ENCODE measurements at places on chromosomes 1 and 21.

- no peak for DNase-seq
Measured at GRCh38 chr1:68117416-68117815, 67.0 kb upstream of the DIRAS3 start.

GRCh38 chr1:204613636-204614035, 71.9 kb downstream of the LRRN2 start:
- DNase-seq, result no peak

GRCh38 chr1:25067518-25068251, 137.6 kb upstream of the RUNX3 start:
- no peak for DNase-seq

DNA sequence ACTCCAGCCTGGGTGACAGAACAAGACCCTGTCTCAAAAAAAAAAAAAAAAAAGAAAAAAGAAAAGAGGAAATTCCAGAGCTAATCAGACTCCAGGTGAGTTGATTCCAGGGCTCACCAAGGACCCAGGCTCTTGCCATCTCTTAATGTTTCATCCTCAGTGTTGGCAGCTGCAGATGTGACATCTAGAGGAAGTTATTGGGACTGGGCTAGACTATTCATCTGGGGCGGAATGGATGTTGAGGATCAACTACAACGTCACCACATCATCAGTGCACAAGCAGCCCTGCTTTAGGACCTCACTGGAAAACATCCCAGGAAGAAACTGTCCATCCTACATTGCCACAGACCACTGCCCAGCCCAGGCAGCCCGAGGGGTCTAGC, 28.6 kb upstream of the PARP1 start:
- DNase-seq, result no peak

GRCh38 chr1:100785470-100786052, 66.0 kb downstream of the VCAM1 start:
- no peak for DNase-seq

GRCh38 chr1:46516200-46516950, 26.7 kb downstream of the DMBX1 start:
- no peak for DNase-seq

DNA sequence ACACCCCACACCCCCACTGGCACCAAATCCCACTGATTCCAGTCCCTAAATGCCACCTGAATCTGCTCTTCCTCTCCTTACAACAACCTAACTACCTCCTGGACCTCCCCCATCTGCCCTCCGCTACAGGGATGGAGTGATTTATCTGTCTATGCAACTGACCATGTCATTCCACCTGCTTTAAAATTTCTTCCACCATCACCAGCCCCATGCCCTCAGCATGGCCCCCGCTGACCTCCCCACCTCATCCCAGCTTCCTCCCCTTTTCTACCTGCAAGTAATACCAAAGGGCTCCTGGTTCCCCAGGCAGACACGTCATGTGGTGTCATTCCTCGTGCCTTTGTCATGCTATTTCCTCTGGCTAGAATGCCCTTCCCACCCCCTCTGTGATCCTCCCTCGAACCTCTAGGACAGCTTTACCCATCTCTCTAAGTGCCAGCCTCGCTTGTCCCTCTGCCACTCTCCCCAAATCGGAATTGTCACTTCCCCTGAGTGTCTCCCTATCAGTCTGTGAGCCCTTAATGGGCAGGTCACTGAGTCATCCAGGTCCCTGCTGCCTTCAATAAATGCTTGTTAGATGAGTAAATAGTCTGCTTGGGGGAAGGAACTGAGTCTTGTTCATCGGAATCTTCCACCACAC, 3.7 kb downstream of the GJB4 start:
- DNase-seq, result no peak

- no peak for DNase-seq
Measured at GRCh38 chr1:224744521-224744920, 128.4 kb downstream of the CNIH3 start.

GRCh38 chr1:56849750-56850149, 4.8 kb upstream of the C8A start:
- no peak for DNase-seq

DNA sequence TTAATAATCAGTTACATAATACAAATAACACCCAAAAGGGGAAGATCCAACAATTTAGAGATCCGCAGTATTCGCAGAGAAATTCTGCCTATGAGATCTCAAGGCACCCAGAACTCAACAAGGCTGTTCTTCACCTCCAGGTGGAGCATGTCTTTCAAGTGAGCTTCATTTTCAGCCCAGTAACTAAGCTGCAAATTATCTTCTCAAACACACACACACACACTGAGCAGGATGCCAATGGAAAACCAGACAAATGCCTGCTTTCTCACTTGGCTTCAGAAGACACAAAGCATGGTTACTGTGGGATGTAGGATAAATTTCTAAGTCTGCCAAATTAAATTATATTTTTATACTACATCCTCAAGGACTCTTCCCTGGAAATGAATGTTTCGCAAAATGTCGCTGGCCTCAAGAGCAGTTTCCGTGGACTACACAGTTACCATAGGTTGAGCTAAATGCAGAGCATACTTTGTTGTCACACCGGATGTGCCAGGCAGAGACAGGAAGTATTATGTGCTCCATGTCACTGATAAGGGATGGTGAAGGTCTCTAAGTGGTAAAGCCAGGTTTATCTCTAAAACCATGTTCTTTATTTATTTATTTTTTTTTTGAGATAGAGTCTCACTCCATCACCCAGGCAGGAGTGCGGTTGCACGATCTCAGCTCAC, 30.3 kb downstream of the UBR4 start:
- no peak for DNase-seq

DNA sequence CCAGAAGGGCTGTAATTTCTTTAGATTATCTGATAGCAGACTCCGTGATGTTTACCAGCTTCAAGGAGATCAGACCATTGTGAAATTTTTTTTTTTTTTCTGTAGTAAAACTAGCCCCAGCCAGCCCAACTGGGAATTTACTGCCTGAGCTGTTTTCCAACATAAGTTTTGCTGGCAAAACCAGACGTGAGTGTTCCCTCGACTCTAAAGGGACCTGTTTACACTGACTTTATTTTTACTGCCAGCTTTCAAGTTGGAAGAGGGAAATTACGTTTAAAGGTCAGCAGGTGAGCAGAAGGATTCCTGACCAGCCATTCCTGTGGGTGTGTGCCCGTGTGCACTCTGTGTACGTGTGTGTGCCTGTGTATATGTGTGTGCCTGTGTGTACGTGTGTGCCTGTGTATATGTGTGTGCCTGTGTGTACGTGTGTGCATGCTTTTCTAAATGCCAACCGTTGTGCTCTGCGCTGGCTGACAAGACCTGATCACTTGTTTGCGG, 374 bp downstream of the MAB21L3 start:
- DNase-seq, result peak; percentile 51

DNA sequence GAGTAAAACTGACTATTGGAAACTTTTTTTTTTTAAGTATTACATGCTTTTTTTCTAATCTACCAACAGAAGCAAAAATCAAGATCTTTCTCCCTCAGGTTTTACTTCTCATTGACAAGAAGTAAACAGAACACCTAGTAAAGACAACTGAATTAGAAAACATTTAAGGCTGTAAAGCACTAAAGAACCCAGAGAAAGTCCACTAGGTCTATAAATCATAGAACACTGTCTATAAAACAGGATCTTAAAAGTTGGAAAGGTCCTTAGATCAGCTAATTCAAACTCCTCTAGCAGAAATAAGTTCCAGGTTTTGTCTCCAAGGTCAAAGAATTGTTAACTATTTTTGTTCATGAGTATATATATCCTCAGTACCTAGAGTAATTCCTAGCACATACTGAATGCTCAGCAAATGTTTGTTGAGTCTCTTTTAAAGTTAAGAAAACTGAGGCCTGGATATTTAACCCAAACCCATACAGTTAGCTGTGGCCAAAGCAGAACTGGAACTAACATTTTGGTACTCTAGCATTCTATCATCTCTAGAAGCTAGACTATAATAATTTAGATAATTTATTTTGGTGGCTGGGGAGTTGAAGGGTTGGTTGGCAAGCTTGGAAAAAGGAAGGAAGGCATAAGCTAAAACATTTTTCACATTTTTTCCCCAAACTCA, 3.0 kb downstream of the EPS15 start:
- no peak for DNase-seq

DNA sequence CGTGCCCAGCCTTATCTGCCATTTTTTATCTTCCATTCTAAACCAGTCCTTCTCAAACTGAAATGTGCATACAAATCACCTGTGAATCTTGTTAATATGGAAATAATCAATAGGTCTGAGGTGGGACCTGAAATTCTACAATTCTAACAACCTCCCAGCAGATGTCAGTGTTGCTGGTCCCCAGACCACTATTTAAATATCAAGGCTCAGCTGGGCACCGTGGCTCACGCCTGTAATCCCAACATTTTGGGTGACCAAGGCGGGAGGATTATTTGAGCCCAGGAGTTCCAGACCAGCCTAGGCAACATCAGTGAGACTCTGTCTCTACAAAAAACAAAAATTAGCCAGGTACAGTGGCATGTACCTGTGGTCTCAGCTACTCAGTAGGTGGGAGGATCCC, 4.1 kb downstream of the UQCRHL start:
- DNase-seq, result peak; percentile 48

- no peak for DNase-seq
Measured at GRCh38 chr1:15272009-15272781, 25.2 kb downstream of the FHAD1 start.

GRCh38 chr1:236311040-236311439, 29.3 kb upstream of the ERO1B start:
- no peak for DNase-seq

GRCh38 chr1:160005070-160005469, 26.7 kb downstream of the PIGM start:
- DNase-seq, result no peak

DNA sequence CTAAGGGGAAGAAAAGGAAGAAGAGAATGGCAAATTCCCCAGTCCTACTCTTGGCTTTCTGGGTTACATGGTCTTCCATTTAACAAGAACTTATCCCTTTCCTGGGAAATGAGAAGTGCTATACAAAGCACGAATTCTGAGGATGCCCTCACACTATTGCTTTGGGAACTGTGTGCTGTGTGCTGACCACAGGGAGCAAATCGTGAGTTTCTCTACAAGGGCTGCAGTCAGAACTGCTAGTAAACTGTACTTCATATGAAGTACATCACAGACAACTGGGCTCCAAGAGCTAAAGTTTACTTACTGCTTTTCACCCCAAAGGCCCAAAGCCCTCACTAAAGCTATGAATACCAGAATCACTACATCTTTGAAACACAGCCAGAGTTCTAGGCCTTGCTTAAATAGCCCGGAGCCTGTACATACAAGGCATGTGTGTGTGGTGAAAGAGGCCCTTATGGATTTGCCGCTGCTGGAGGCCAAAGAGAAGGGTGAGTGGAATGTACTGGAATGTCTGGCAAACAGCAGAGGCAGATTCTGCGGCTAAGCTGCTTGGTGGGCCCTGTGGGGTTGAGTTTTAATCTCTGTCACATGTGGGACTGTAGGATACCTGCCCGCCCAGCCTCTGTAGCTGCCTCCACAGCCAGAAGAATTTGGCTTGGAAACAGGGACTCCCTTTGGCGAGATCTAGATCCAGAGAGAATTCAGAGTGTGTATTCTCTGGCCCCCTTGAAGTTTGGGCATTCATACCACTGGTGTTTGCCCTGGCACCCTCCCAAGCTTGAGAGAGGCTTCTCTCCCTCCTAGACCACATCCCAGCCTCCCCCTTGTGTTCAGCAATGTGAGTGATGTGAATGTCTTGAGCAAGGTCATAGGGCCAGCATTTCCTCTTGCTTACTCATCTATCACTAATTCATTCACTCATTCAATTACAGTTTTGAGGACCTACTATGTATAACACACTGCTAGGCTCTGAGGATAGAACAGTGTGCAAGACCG, 21.9 kb upstream of the TRIM67 start:
- DNase-seq, result no peak

DNA sequence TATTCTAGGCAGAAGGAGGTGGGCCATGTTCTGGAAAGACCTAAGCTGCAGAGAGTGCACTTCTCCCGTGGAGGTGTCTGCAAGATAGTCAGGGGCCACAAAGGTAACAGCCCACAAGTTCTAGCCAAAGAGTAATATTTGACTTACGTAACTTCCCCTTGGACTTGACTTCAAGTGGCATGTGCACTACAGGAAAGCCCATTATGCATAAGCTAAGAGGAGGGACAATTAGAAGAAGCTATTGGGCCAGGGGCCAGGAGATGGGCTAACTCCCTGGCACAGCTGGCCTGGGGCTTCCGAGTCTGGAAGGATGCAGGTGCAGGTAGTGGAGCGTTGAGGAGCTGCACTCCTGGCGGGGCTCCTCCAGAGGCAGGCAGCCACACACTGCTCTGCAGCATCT, 58.3 kb downstream of the ERG start:
- no peak for DNase-seq

DNA sequence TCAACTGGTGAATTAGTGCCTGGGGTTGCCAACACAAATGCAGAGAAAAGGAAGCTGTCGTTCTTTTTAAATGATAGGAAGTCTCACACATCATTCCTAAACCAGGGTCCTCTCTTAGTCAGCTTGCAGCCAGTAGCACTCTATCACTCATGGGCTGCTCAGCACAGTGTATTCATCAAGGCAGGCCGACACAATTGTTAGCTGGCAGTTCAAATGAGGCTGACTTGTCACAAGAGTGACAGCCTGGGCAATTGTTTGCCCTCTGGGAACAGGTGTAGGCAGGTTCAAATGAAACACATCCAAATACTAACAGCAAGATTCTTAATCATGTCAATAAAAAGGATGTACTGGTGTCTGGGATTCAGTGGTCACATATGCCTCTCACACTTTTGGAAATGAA, 76.9 kb downstream of the ERICH3 start:
- no peak for DNase-seq
